ENCODE measurements at places on chromosomes 3 and 15.

- DNase-seq = no peak
Measured at GRCh38 chr15:53576841-53577240, 182.6 kb downstream of the WDR72 start.

DNA sequence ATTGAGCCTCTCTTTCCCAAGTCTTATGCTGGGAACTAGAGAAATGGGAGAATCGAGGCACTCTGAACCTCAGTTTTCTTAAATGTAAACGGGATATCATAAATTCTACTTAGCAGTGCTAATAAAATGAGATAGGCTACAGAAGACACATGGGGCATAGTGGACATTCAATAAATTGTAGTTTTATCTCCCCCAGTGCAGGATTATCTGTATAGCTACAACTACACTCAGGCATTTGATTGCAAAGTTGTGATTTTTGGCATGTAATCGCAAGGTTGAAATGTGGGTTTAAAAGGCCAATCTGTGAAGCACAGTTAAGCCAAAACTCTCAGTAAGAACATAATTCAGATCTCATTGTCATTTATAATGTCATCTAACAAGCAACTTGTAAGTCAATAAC is 413.7 kb upstream of the LMCD1 start:
- no peak for DNase-seq

- no peak for DNase-seq
Measured at GRCh38 chr3:127758013-127758412, 64.3 kb downstream of the MGLL start.

- no peak for DNase-seq
Measured at GRCh38 chr3:111301238-111301798, 229.7 kb downstream of the NECTIN3 start.

GRCh38 chr3:68751888-68752287 is 180.5 kb downstream of the TAFA4 start:
- DNase-seq = no peak

DNA sequence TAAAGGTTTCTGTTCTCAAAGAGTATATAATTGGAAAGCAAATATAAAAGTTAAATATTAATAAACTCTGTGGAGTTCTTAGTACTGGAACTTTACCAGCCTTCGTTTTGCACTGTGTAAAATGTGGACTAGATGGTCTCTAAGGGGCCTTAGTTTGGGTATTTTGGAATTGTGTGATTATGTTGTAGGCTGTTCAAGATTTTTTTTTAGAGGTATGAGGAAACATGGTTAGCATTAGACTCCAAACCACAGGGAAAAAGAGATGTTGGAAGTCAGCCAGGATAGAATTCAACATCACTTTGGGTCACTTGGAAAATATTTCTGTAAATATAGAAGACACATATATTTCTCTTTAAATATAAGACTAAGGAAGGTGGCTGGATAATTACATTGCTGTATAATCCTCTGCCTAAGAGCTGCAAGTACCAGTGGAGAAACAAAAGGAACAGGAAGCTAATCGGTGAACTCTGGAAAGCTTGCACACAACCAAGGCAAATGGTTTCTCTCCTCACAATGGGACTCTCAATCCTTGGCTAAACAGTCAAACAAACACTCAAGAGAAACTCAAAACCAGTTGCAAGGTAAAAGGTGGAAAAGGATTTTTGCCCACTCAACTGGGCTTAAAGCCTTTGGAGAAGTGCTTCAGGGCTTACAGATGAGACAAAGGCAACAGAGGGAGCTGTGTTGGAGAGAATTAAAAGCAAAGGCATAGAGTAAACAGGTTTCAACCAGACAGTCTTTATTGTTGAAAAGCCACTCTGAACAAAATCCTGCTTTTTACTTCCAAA is 141.7 kb downstream of the NR1D2 start:
- DNase-seq = no peak

DNA sequence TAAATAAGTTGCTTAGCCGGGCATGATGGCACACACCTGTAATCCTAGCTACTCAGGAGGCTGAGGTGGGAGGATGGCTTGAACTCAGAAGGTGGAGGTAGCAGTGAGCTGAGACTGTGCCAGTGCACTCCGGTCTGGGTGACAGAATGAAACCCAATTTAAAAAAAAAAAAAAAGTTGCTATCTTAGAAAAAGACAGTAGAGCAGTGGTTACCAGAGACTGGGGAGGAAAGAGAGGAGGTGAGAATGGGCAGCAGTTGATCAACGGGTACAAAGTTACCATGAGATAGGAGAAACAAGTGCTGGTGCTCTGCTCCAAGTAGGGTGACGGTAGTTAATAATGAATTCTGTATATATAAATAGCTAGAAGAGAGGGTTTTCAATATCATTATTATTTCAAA is 821 bp upstream of the CCR2 start:
- DNase-seq = no peak

- no peak for DNase-seq
Measured at GRCh38 chr15:79922512-79923078, 25.8 kb upstream of the MTHFS start.

- no peak for DNase-seq
Measured at GRCh38 chr3:177491296-177492032, 294.2 kb upstream of the TBL1XR1 start.

DNA sequence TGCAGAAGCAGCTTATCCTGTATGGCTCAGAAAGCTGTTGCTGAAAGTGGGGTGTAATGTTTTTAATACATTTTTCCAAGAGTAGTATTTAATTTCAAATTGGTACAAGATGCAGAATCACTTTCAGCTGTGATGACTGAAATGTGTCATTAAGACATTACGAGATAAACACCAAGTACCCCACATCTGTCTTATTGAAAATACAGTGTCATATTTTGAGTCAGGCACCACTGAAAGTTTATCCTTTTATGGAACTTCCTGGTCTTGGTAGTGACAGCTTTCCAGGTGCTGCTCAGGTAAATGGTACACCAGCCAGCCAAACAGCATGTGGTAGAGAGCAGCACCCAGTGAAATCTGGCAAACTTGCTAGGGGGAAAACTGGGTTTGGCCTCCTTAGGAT is 16.9 kb downstream of the ASTE1 start:
- DNase-seq = no peak
